ENCODE measurements at places on chromosomes 7 and 10.

DNA sequence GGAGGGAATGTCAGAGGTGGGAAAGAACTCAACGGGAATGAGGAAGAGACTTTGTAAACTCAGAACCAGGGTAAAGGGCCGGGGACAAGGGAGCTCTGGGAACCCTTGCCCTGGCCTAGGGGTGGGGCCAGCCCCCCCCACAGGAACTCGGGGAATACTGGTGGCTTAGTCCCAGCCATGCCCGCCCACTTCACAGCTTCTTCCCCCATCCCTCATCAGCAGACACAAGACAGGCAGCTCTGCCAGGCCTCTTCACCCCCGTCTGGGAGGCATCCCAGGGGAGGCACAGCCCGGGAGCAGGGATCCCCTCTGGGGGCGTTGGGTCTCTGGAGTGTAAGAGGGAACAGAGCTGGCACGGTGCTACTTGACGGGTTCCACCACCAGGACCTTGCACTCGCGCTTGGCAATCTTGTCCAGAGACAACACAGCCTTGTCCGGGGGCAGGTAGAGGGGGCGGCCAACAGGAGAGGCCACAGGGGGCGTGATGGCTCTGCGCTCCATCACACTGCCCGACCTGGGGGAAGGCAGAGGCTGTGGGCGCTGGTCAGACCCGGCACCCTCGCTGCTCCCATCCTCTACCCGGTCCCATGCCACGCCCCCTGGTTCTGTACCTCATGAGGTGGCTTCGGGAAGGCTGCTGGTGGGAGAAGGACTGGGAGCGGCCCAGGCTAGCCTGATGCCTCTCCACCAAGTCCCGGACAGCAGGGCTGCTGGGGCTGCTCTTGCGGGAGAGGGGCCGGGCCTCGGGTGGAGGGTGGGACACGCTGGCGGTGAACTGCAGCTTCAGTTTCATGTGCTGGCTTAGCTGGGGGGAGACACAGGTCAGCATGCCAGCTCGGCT lies 3.7 kb downstream of the TRAPPC14 start:
- no peak for DNase-seq

DNA sequence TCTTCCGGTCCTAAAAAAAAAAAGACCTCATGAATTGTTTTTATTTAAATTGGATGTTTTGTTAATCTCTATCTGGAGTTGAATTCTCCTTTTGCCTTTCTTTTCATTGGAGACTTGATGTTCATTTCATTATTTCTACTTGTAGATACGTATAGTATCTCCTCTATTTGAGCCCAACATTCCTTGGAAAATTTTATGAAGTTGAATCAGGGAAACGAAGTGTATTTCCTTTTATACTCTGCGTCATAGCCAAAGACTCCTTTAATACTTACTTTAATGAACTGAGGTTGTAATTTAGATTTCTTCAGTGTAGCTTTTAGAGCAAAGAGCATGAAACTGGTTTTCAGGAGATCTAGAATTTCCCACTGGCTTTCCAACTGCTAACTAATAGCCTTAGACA lies 132.4 kb downstream of the KIAA1217 start:
- no peak for DNase-seq

GRCh38 chr7:156989766-156990535 lies 20.5 kb downstream of the MNX1 start:
- DNase-seq, result no peak

GRCh38 chr7:102875700-102876295 lies 37.0 kb upstream of the LRRC17 start:
- no peak for DNase-seq

DNA sequence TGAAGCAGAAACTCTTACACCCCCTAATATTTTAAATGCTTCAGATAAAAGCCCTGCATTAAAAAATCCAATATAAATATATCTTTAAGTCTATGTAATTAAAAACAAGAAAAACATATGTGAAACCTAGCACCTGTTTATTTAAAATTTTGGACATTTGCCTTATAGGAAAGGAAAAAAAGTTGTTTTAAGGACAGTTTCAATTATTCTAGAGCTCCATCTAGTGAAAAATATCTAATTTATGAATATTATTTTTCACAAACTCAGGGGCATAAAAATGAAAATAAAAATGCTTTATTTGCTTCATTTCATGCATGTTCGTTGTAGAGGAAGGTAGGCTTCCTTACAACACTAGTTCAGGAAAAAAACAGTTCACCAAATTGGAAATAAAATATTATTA lies 26.1 kb downstream of the ENKUR start:
- DNase-seq, result no peak

- DNase-seq, result no peak
Observed at GRCh38 chr10:35035606-35036005, 54.5 kb downstream of the CUL2 start.

- no peak for DNase-seq
Observed at GRCh38 chr7:43757073-43757720, 1.3 kb upstream of the BLVRA start.

DNA sequence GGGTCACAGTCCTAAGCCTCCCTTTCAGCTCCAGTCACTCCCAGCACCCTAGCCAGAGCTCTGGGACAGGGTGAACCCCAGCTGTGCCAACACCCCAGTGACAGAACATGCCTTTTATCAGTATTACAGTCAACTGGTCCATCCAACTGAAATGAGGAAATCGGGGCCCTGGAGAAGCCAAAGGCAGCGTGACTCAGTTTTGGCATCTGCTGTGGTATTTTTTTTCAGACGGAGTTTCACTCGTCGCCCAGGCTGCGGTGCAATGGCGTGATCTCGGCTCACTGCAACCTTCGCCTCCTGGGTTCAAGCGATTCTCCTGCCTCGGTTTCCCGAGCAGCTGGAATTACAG lies 3.4 kb upstream of the CLDN15 start:
- no peak for DNase-seq

- DNase-seq, result no peak
Observed at GRCh38 chr7:81175275-81175940, 256.6 kb upstream of the SEMA3C start.

DNA sequence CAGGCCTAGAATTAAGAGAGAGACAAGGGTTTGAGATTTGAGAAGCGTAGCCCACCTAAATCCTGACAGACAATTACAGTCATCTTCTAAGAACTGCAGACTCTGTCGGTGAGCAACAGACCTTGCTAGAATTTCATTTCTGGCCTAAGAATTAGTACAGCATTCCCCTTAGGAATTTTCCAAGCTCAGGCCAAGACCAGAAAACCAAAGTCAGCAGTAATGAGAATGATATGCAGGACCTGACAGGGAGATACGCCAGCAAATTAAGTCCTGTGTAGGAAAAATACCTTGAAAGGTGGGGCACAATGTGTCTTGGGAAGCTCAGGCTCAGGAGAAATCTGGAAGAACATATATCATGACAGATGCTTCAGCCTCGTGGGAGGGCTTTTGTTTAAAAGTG lies 52.7 kb upstream of the HERPUD2 start:
- no peak for DNase-seq

GRCh38 chr7:33630359-33630758 lies 275.0 kb upstream of the BMPER start:
- DNase-seq, result no peak

DNA sequence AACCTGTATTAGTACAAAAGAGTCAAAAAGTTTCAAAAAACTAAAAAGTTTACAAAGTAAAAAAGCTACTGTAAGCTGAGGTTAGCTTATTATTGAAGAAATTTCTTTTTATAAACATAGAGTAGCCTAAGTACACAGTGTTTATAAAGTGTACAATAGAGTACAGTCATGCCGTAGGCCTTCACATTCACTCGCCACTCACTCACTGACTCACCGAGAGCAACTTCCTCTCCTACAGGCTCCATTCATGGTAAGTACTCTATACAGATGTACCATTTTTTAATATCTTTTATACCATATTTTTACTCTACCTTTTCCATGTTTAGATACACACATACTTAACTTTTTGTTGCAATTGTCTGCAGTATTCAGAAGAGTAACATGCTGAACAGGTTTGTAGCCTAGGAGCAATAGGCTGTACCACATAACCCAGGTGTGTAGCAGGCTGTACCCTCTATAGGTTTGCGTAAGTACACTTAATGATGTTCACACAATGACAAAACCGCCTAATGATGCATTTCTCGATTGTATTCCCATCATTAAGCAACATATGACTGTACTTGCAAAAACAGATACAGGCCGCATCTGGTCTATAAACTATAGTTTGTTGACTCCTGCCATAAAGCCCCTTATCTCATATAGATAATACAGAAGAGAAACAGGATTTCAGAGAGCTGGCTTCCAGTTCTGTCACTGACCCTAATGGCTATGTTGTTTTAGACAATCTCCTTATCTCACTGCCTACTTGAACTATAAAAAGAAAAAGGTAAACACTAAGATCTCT lies 438.8 kb downstream of the HTR7 start:
- no peak for DNase-seq

All from memory B cell (primary cell).